Activated CD4-positive, alpha-beta T cell treated with anti-CD3 and anti-CD28 coated beads, Interleukin-2, amount 10 ng/mL, durations not matched to agents 24 days and 14 days (primary cell): ENCODE measurements at places on chromosomes 4 and X. TPM values are rescaled to one million over a fixed set of nuclear protein-coding genes. Genes with fewer than 3 reads are reported as not detected.
A peak's percentile ranks its signal among the peaks of the same experiment; 100 is the strongest.

- H3K27ac ChIP-seq = no peak overlapping the region
- peaks cover 1% of the 10 kb centered on the region for H3K36me3 ChIP-seq
Measured at GRCh38 chrX:57899064-57899463, 11.2 kb downstream of the ZXDA start.

DNA sequence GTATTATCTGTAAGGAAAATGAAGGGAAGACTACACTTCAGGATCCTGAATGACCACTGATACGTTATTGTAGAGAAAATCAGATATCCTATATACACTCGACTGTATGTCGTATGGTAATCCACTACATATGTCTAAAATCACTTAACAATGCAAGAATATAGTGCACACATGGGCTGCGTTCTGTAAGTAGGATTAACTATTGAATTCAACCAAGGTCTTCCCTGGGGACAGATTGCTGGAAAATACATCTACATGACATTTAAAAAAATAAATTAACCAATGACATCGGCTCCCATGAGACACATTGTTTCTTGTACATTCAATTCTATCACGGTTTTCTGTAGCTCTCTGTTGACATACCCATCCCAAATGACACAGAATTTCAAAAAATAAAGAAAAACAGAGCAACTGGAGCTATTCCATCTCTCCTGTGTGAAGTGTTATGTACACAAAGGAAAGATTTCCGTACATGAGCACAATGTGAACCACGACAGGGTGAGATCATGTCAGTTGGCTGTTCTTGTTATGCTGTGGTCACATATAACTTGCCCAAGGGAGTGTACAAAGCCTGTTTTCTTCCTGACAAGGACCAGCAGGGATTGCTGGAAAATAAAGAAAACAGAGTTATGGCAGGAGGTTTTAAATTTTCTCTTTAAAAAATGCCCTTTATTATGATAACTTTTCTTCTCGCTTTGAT is 6.1 kb downstream of the ENOX2 start:
- H3K4me1 ChIP-seq = peaks cover 6% of the 10 kb centered on the region
- no peak overlapping the region for H3K27ac ChIP-seq
- peaks cover 18% of the 10 kb centered on the region for H3K36me3 ChIP-seq

Gene PAGE2B
- total RNA-seq = 0.45 TPM in 1 of 2 replicates, not detected in the other

GRCh38 chr4:112173593-112174558 is 28.6 kb downstream of the FAM241A start:
- H3K4me3 ChIP-seq = no peak overlapping the region
- peaks cover 26% of the 10 kb centered on the region for H3K4me1 ChIP-seq
- no peaks in the 10 kb centered on the region for H3K27me3 ChIP-seq
- peaks cover 20% of the 10 kb centered on the region for H3K36me3 ChIP-seq
- no peak for DNase-seq

- H3K4me1 ChIP-seq = peaks cover 38% of the 10 kb centered on the region
- peaks cover 21% of the 10 kb centered on the region for H3K36me3 ChIP-seq
- H3K4me3 ChIP-seq = peak overlapping the region; percentile 3
- H3K27me3 ChIP-seq = no peaks in the 10 kb centered on the region
- DNase-seq = no peak
Measured at GRCh38 chrX:130179579-130180215, 7.9 kb downstream of the RAB33A start.

GRCh38 chrX:100658941-100659381 is 15.0 kb downstream of the SRPX2 start:
- H3K27ac ChIP-seq = no peak overlapping the region
- H3K4me1 ChIP-seq = no peaks in the 10 kb centered on the region
- no peak overlapping the region for H3K4me3 ChIP-seq
- DNase-seq = no peak

DNA sequence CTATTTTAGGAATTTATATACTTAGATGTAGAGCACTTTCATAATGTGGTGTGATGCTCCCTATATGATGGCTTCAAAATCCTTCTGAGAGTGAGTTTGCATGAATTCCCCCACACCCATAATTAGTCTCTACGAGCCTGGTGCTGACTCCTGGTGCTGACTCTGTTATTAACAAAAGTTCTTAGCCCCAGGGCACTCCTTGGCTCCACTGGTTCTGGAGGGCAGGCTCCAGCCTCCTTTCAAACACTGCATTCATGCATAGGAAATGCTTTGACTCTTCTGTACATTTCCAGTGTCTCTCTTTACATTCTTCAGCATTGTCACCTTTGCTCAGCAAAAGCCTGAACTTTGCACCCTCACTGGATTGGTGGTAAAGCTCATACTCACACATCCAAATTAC is 64.0 kb downstream of the LNX1 start:
- H3K36me3 ChIP-seq = no peaks in the 10 kb centered on the region
- DNase-seq = no peak
- H3K27ac ChIP-seq = no peak overlapping the region

Gene TBX22
- not detected in 2 replicates for total RNA-seq

DNA sequence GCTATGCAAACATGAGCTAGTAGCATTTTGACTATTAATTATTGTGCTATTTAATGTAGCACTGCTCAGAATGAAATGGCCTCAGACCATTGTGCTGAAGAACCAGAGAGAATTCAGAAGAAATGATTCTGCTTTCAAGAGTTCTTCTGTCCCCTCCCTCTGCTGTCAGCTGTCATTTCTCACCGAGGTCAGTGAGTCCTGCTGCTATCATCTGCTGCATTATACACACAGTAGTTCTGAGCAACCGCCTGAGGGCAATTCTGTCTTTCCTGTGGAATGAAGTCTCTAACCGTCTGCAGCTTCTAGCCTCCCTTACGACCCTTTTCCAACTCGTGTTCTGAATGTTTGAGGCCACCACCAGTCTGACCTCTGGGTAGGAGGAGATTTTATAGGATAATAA is 249.4 kb downstream of the HNRNPD start:
- no peaks in the 10 kb centered on the region for H3K27me3 ChIP-seq
- H3K4me3 ChIP-seq = no peak overlapping the region
- H3K36me3 ChIP-seq = no peaks in the 10 kb centered on the region

Gene PITX2
- total RNA-seq = 0.09 TPM in 1 of 2 replicates, not detected in the other

GRCh38 chrX:137574784-137575293 is 8.9 kb downstream of the ZIC3 start:
- H3K4me1 ChIP-seq = no peaks in the 10 kb centered on the region
- no peaks in the 10 kb centered on the region for H3K36me3 ChIP-seq
- no peak overlapping the region for H3K27ac ChIP-seq

Gene IGFBP7
- not detected in 2 replicates for total RNA-seq

Gene SSX4
- total RNA-seq = not detected in 2 replicates

DNA sequence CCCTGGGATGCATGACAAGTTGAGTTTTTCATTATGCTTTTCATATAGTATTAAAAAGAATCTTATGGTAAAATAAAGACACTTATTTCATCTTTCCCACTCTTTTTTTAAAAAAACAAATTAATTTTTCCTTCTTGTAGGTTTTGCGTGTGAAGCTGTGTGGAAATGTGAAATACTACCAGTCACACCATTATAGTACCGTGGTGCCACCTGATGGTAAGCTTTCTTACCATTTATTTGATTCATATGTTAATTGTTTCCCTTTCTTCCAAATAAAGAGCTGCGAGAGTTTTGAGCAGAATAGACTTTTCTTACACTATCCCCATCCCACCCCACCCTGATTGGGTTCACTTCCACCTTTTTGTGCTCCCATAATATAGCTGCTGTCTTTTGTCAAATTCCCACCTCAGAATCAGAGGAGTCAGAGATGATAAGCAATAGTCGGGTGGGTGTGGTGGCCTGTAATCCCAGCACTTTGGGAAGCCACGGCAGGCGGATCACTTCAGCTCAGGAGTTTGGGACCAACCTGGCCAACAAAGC is 44.3 kb downstream of the CASP6 start:
- no peak overlapping the region for H3K27ac ChIP-seq
- H3K4me3 ChIP-seq = no peak overlapping the region
- no peaks in the 10 kb centered on the region for H3K27me3 ChIP-seq
- peaks cover 16% of the 10 kb centered on the region for H3K36me3 ChIP-seq

Gene ADAMTS3
- total RNA-seq = not detected in 2 replicates

DNA sequence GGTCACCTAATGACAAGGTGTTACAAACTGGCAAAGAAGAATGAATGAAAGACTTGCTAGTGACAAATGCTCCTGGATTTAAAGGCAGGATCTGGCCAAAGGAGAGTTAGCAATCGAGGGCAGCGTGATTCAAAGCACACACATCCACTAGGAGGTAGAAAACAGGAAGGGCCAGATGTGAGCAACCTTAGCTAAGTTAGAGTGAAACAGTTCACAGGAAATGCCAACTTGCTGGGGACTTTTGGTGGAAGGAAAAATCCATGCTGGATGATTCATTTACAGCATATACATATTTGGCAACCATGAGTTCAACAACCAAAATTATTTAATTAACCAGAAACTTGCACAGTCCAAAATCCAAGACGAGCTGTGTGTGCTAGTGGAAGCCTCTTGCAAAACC is 276.9 kb downstream of the PTTG2 start:
- H3K27me3 ChIP-seq = peaks cover 11% of the 10 kb centered on the region
- H3K4me3 ChIP-seq = no peak overlapping the region
- DNase-seq = no peak
- no peak overlapping the region for H3K27ac ChIP-seq

GRCh38 chr4:76616526-76616925 is 181.5 kb downstream of the SHROOM3 start:
- no peaks in the 10 kb centered on the region for H3K36me3 ChIP-seq
- no peak overlapping the region for H3K27ac ChIP-seq
- DNase-seq = no peak
- H3K4me1 ChIP-seq = no peaks in the 10 kb centered on the region
- H3K4me3 ChIP-seq = no peak overlapping the region

DNA sequence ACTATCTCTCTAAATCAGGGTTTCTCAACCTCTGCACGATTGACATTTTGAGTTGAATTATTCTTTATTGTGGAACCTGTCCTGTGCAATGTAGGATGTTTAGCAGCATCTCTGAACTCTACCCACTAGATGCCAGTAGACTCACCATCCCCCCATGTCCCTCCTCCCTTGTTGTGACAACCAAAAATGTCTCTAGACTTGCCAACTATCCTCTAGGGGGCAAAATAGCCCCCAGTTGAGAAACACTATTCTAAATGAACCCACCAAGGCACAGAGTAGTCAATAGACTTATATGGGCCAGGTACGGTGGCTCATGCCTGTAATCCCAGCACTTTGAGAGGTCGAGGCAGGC is 49.1 kb upstream of the GAB1 start:
- H3K27ac ChIP-seq = no peak overlapping the region
- peaks cover 1% of the 10 kb centered on the region for H3K27me3 ChIP-seq
- no peak overlapping the region for H3K4me3 ChIP-seq
- no peak for DNase-seq
- no peaks in the 10 kb centered on the region for H3K4me1 ChIP-seq

GRCh38 chr4:158203436-158203835 is 6.8 kb upstream of the TMEM144 start:
- peaks cover 2% of the 10 kb centered on the region for H3K27me3 ChIP-seq
- no peak overlapping the region for H3K4me3 ChIP-seq
- no peaks in the 10 kb centered on the region for H3K36me3 ChIP-seq
- no peaks in the 10 kb centered on the region for H3K4me1 ChIP-seq
- DNase-seq = no peak

DNA sequence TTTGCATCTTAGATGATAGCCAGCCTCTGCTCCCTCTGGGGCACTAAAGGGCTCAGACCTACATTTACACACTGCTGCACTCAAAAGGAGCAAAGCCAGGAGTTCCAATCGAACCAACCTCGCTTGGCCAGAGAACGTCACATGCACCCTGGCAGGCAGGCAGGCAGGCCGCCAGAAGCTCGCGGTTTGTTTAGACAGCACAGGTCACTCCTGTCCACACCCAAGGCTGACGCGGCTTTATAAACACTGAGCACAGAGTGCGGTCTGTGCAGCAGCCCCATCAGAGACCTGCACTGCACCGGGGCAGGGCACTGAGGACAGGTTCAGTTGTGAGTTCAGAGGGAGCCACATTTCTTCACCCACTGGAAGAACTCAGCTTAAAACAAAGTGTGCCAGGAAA is 143.9 kb downstream of the BCOR start:
- H3K4me1 ChIP-seq = peaks cover 8% of the 10 kb centered on the region
- no peak overlapping the region for H3K4me3 ChIP-seq
- no peak overlapping the region for H3K27ac ChIP-seq
- H3K27me3 ChIP-seq = no peaks in the 10 kb centered on the region
- no peak for DNase-seq
- H3K36me3 ChIP-seq = no peaks in the 10 kb centered on the region

Gene TRIM60
- total RNA-seq = not detected in 2 replicates

DNA sequence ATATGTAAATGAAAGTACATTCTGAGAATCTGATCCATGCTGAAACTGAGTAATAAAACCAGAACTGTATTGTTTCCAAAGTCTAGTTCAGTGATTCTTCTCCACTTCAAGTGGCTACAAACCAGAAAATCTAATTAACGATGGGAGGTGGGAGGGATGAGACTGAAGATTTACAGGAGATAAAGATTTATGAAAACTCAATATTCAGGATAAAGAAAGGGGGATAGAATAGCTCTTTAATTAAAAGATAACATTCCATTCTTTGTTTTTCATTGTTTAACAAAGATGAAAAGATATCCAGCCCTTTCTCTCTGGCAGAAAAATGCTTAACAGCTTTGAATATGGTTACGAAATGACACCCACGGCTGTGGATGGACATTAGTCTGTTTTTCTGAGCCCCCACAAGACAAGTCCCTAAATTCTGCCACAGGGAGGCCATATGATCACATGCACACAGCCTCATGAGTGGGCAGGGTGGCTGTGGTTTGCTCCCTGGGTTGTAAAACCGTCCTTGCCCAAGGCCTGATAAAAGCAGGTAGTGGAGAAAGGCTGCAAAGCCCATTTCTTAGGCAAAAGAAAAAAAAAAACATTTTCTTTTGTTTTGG is 36.4 kb downstream of the TMEM150C start:
- DNase-seq = no peak
- no peaks in the 10 kb centered on the region for H3K4me1 ChIP-seq
- no peaks in the 10 kb centered on the region for H3K36me3 ChIP-seq
- peaks cover 8% of the 10 kb centered on the region for H3K27me3 ChIP-seq

DNA sequence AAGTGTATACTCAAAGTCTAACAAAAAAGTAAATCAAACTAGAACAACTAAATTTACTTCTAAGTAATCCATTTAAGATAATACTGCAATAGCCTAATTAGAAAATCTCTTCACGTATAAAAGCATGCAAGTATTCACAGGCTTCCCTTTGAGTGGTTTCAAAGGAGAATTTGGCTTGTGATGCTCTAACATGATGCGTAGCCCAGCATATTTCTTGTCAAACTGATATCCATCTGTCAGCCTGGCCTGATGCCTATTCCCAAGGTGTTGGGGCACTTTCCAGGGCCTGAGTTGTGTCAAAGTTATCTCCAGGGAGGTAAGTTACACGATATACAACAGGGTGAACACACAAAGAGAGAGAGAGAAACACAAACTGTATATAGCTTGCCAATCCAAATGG is 287.0 kb upstream of the MAGEB18 start:
- no peak overlapping the region for H3K4me3 ChIP-seq
- H3K27me3 ChIP-seq = no peaks in the 10 kb centered on the region
- no peaks in the 10 kb centered on the region for H3K36me3 ChIP-seq
- no peak for DNase-seq
- H3K4me1 ChIP-seq = no peaks in the 10 kb centered on the region
- no peak overlapping the region for H3K27ac ChIP-seq

Gene RASGEF1B
- 3.9 and 5.5 TPM in 2 replicates for total RNA-seq

Gene BMPR1B
- total RNA-seq = not detected in 2 replicates

DNA sequence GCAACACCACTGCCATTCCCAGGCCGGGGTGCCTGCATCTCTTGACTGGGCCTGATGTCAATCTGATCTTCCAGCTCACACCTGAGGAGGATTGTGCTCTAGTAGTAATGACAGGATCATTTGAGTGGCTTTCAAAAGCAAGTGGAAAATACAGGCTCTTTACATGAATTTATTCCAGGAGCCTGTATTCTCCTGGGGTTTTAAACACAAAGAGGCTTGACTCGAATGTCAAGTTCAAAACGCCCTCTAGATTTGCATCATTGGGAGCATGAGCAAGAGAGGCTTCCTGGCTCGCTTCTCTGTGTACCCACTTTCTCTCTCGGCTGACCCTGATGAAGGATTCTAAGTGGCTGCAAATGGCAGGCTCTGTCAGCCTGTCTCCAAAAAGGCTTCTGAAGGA is 199.5 kb upstream of the PUDP start:
- no peak for DNase-seq
- no peaks in the 10 kb centered on the region for H3K27me3 ChIP-seq
- H3K36me3 ChIP-seq = no peaks in the 10 kb centered on the region
- H3K4me1 ChIP-seq = no peaks in the 10 kb centered on the region
